ENCODE measurements at places on chromosomes 2 and 18. TPM values are rescaled to one million over a fixed set of nuclear protein-coding genes. Genes with fewer than 3 reads are reported as not detected.

- no peak for DNase-seq
These were observed 12.3 kb upstream of the DNAJB2 start for GRCh38 chr2:219266886-219267285.

DNA sequence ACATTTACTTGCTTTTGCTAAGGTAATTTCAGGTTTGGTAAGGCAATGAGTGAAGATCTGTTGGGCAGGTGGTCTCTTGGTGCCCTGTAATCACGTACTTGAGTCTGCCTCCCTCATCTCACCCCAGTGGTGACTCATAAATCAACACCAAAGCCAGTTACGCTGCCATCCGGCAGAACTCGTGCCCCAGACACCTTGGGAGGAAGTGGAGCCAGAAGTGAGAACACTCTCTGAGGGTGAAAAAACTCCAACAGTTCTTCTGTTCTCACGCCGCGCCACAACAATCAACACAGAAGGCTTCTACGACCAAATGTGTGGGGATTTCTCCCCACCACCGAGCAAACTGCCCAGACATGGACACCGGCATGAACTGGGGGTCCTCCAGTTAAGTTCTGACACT is 206.2 kb downstream of the ARL4C start:
- DNase-seq: no peak

DNA sequence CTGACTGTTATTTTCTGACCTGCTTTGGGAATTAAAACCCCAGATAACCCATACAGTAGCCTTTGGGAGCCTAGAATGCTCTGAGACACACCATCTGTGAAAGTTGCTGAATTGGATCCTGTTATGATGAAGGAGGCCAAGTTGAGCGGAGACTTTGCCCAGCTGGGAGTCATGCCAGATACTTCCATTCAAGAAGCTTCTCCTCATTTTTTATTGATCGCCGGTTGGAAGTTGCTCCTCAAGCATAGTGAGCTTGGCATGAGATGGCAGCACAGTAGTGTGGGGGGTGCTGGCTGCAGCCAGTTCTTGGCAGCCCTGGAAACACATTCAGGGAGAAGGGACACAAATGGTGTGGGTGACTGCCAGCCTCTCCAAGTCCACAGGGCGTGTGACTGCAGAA is 270.7 kb upstream of the NRP2 start:
- DNase-seq: no peak

DNA sequence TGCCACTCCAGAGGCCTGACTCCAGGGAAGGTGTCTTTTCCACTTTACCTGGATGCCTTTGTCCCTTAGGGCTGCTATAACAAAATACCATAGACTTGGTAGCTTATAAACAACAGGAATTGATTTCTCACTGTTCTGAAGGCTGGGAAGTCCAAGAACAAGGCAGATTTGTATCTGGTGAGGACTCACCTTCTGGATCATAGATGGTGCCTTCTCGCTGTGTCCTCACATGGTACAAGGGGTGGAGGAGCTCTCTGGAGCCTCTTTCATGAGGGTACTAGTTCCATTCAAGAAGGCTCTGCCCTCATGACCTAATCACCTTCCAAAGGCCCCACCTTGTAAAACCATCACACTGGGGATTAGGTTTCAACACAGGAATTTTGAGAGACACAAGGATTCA is 52.1 kb downstream of the SLC4A3 start:
- DNase-seq: no peak

- DNase-seq: no peak
These were observed 1.3 kb upstream of the LRP2 start for GRCh38 chr2:169363560-169364150.

DNA sequence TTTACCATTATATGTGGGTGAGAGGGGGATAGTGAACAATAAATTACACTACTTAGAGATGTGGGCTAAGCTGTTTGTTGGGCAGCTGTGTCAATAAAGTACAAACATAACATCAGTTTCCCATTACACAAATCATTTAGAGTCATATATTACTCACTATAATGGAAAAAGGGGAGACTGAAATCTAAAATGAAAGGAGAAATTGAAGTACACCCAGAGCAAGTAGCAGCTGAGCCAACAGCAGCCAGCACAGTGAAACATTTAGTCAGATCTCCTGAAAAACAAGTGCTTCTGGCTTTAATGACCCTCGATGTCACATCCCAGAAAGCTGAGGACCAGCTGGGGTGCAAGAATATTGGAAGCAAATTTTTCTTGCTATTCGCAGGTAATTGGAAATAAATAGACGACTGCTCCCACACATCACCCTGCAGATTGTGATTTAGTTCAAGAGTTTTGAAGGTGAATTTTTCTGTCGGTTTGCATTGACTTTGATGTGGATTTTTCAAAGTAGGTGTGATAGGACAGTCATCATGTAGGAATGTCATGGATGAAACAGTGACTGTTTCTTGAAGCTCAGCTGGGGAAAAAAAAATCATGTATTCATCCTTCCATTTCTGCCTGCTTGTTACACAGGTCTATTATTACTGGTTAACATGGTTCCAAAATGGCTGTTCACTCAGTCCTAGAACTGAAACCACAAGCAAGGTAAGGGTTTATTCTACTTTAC is 1607.3 kb upstream of the CELF4 start:
- DNase-seq: no peak

DNA sequence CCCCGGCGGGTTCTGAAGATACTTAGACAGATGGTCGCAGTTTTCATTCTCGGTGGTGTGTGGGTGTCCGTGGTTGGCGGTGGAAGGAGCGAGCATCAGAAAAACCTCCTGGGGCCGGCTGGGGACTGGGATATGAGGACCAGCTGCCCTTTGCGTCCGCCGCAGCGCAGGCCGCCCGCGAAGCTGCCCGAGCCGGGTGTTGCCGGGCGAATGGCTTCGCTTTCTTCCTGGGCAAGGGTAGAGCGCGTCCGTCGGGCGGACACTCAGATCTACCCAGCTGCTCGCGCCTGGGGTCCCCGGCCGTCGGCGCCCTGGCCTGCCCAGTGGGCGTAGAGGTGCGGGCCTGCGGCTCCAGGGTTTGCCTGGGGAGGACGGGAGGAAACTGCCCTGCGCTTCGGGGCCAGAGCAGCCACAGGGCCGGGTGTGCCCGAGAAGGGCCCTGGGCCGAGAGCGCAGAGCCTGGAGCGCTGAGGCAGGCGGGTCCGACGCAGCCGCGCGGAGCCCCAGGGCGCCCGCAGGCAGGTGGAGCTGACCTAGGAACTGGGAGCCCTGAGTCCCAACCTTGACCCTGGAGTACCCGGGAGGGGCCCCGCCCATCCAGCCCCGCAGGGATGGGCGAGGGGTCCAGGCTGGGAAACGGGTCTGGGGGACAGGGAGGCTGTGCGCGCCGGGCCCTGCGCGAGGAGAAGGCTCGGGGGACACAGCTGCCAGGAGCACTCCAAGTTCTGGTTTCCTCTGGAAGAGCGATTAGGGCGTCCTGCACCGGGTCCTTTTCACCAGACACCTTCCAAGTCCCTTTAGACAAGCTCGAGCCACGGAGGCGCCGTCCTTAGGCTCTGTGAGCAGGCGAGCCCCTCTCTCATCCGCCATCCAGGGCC is 1.3 kb downstream of the TWIST2 start:
- DNase-seq: no peak

The NT5DC4 gene
- total RNA-seq: not detected

The ABHD1 gene
- not detected for total RNA-seq

The STK11IP gene
- total RNA-seq: 13.7 TPM

The ZSWIM2 gene
- total RNA-seq: not detected

The RTP5 gene
- total RNA-seq: not detected

Measured in esophagus squamous epithelium (tissue), 5 donors.